Activated CD4-positive, alpha-beta memory T cell treated with anti-CD3 and anti-CD28 coated beads for 36 hours (primary cell): ENCODE measurements at places on chromosomes 3 and 15. TPM values are rescaled to one million over a fixed set of nuclear protein-coding genes. Genes with fewer than 3 reads are reported as not detected.
A peak's percentile ranks its signal among the peaks of the same experiment; 100 is the strongest.

GRCh38 chr15:73584699-73585420 lies 48.3 kb downstream of the NPTN start:
- no peak for DNase-seq
- H3K27ac ChIP-seq: no peak overlapping the region
- H3K4me1 ChIP-seq: peaks cover 15% of the 10 kb centered on the region
- no peaks in the 10 kb centered on the region for H3K27me3 ChIP-seq
- H3K36me3 ChIP-seq: peaks cover 47% of the 10 kb centered on the region
- H3K4me3 ChIP-seq: no peak overlapping the region

The GTF2A2 gene
- total RNA-seq: 165 TPM

The KBTBD13 gene
- not detected for total RNA-seq

DNA sequence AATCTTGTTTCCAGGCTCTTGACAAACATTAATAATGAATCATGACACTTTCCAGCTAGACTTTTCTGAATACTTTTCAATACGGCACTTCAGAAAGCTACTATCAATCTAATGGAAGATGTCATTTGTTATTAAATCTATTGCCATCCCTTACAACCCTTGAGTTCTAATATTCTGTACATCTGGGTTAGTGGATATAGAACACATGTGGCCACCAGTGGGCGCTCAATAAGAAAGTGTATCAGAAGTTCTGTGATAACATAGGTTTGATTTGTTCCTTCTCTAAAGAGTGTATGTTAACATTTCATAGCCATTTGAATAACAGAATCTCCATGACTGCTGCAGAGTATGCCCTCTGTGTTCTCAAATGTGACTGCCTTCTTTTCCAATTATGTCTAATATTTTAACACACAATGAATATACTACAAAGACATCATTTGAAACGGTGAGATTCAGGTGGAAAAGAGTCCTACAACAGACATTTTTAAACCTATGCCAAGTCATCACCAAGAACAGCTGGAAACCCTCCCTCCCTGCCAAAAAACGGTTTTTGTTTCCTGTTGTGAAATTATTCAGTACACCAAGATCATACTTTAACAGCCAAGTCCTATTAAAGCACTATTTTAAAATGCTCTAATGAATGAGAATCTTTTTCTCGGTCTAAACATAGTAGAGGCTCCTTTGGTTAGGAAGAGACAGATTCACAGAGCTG lies 22.2 kb downstream of the ALDH1A2 start:
- no peaks in the 10 kb centered on the region for H3K4me1 ChIP-seq
- H3K27ac ChIP-seq: no peak overlapping the region
- no peak overlapping the region for H3K4me3 ChIP-seq
- H3K36me3 ChIP-seq: no peaks in the 10 kb centered on the region
- peak; percentile 49 for DNase-seq

DNA sequence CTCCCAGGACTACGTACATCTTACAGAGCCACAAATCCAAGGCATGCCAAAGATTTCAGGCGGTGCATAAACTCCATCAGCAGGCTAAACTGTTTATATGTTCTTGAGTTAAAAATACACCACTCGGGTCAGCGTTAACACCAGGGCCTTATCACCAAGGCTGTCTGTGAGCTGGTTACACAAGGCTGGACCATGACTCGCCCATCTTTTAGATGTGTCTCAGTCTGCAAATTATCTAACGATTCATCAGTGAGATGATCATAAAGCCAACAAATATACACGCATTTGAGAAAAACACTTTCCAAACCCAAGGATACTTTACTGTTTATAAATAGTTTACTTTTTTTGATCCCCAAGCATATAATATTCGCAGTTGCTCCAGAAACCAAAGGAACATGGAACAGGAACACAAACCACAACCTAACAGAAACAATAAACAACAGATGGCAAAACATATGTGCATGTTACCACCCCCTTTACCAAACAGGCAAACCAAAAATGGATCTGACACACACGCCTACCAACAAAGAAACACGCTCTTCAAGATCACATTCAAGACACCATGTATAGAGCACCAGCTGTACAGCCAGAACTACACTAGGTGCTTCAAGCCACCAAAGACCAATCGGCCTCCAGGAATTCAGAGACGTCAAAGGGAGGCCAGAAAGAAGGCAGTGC lies 15.4 kb downstream of the LRIG1 start:
- H3K4me1 ChIP-seq: peaks cover 65% of the 10 kb centered on the region
- H3K27ac ChIP-seq: peak overlapping the region; percentile 1
- no peak for DNase-seq
- peaks cover 3% of the 10 kb centered on the region for H3K36me3 ChIP-seq

DNA sequence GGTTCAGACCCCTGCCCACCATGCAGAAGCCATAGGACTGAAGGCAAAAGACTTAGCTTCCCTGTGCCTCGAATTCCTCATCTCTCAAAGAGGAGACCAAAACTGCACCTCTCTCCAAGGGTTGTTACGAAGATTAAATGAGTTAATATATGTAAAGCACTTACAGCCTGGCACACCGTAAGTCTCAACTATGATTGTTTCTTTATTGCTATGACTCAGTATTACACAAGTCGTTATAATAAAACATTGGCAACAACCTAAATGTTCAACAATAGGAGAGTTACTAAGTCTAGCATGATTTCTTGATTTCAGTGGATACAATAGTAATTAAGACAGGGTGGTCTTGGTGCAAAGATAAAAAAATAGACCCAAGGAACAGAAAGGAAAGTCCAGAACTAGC lies 19.6 kb upstream of the FGD5 start:
- peaks cover 3% of the 10 kb centered on the region for H3K27me3 ChIP-seq
- H3K4me3 ChIP-seq: no peak overlapping the region
- H3K36me3 ChIP-seq: no peaks in the 10 kb centered on the region
- H3K27ac ChIP-seq: no peak overlapping the region

DNA sequence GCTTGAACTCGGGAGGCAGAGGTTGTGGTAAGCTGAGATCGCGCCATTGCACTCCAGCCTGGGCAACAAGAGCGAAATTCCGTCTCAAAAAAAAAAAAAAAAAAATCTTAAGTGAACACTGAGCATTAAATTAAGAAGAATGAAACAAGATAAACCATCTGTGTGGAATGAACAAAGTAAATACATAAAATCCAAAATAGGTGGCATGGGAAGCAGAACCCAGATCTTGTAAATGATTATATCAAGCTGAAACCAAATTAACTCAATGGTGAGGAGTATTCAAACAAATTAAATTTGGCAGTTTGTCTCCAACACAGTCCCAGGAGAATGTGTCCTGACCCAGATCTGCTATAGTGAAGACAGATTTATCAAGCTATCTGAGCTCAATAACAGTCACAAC lies 32.1 kb downstream of the STAG1 start:
- no peak for DNase-seq
- H3K4me1 ChIP-seq: peaks cover 18% of the 10 kb centered on the region
- H3K4me3 ChIP-seq: no peak overlapping the region

GRCh38 chr15:42083916-42084315 lies 10.4 kb downstream of the PLA2G4D start:
- no peak for DNase-seq
- peaks cover 10% of the 10 kb centered on the region for H3K27me3 ChIP-seq
- H3K27ac ChIP-seq: no peak overlapping the region
- no peak overlapping the region for H3K4me3 ChIP-seq
- no peaks in the 10 kb centered on the region for H3K36me3 ChIP-seq

The C3orf80 gene
- total RNA-seq: not detected

The IL17RB gene
- total RNA-seq: 0.92 TPM

- H3K27me3 ChIP-seq: peaks cover 16% of the 10 kb centered on the region
- H3K36me3 ChIP-seq: no peaks in the 10 kb centered on the region
- H3K4me1 ChIP-seq: no peaks in the 10 kb centered on the region
- peak; percentile 23 for DNase-seq
- H3K27ac ChIP-seq: no peak overlapping the region
- no peak overlapping the region for H3K4me3 ChIP-seq
Observed at GRCh38 chr15:101446518-101447167, 42.9 kb downstream of the PCSK6 start.

The C3orf49 gene
- total RNA-seq: not detected

- peaks cover 8% of the 10 kb centered on the region for H3K36me3 ChIP-seq
- H3K4me1 ChIP-seq: peaks cover 16% of the 10 kb centered on the region
- DNase-seq: no peak
- H3K27me3 ChIP-seq: peaks cover 2% of the 10 kb centered on the region
- H3K4me3 ChIP-seq: no peak overlapping the region
Observed at GRCh38 chr3:72077473-72078259, 292.7 kb upstream of the PROK2 start.

The ADAMTS9 gene
- total RNA-seq: not detected

DNA sequence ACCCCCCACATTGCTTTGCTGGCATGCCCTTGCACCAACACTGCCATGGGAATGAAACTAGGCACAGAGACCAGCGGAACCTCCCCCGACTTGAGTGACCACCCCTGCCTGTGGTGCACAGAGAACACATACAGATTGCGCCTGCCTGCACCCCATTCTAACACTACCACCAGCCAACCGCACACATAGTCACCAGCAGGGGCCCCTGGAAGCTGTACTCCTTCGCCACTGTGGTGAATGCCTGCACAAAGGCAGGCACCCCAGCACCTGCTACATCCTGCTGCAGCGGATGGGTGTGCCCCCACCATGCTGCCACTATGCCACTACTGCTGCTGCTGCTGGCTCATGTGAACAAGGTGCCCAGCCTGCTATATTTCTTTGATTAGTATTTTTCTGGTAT lies 27.4 kb upstream of the DNAAF4 start:
- H3K4me1 ChIP-seq: no peaks in the 10 kb centered on the region
- peaks cover 2% of the 10 kb centered on the region for H3K27me3 ChIP-seq
- no peak overlapping the region for H3K27ac ChIP-seq

GRCh38 chr15:41905036-41905793 lies 11.4 kb upstream of the SPTBN5 start:
- peaks cover 54% of the 10 kb centered on the region for H3K36me3 ChIP-seq
- DNase-seq: no peak
- H3K27ac ChIP-seq: peak overlapping the region; percentile 54
- no peak overlapping the region for H3K4me3 ChIP-seq

GRCh38 chr15:74399511-74400312 lies 32.3 kb upstream of the CYP11A1 start:
- DNase-seq: peak; percentile 80
- no peaks in the 10 kb centered on the region for H3K27me3 ChIP-seq
- H3K4me1 ChIP-seq: peaks cover 91% of the 10 kb centered on the region
- peak overlapping the region; percentile 21 for H3K4me3 ChIP-seq
- H3K27ac ChIP-seq: peak overlapping the region; percentile 85
- no peaks in the 10 kb centered on the region for H3K36me3 ChIP-seq

DNA sequence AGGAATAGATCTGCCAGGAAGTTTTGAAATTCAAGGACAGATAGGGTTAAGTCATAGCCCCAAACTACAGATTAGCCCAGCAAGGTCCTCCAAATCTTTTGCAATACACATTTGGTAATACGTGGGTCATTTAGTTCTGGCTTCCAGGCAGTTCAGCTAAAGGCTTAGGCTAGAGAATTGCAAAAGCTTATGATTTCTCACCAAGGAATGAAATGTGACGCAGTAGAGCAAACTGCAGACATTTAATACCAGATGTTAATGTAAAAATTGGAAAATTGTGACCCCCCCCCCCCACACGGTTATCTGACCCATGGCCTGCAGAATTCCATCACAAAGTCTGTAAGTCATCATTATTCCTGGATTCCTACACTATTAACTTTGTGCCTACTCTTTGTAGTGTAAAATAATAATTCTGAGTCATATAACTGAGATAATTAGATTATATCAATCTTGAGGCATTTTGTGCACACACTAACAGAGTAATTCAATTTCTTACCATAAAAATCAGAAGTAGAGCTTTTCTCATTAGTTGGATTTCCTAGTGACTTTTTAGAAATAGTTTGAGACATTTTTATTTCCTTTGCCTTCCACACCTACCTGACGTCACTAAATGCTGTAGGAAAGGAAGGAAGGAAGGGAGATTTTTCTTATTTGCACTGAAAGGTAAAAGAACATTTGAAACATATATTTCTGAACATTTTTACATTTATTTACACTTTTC lies 235.2 kb downstream of the DTWD1 start:
- no peaks in the 10 kb centered on the region for H3K4me1 ChIP-seq
- no peaks in the 10 kb centered on the region for H3K36me3 ChIP-seq
- no peak overlapping the region for H3K4me3 ChIP-seq
- H3K27ac ChIP-seq: no peak overlapping the region

DNA sequence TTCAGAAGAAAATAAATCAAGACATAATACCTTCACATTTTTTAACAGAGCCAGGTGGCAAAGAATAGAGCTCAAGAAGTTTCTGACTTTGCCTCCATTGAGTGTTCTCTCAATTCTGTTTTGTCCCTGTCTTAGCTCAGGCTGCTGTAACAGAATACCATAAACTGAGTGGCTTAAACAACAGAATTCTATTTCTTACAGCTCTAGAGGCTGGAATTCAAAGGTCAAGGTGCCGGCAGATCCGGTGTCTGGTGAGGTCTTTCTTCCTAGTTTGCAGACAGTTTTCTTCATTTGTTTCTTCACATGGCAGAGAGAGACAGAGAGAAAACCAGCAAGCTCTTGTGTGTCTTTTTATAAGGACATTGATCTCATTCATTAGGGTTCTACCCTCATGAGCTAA lies 25.6 kb downstream of the IQCH start:
- no peak overlapping the region for H3K4me3 ChIP-seq
- H3K27me3 ChIP-seq: no peaks in the 10 kb centered on the region
- DNase-seq: no peak
- H3K27ac ChIP-seq: no peak overlapping the region
- peaks cover 1% of the 10 kb centered on the region for H3K36me3 ChIP-seq

DNA sequence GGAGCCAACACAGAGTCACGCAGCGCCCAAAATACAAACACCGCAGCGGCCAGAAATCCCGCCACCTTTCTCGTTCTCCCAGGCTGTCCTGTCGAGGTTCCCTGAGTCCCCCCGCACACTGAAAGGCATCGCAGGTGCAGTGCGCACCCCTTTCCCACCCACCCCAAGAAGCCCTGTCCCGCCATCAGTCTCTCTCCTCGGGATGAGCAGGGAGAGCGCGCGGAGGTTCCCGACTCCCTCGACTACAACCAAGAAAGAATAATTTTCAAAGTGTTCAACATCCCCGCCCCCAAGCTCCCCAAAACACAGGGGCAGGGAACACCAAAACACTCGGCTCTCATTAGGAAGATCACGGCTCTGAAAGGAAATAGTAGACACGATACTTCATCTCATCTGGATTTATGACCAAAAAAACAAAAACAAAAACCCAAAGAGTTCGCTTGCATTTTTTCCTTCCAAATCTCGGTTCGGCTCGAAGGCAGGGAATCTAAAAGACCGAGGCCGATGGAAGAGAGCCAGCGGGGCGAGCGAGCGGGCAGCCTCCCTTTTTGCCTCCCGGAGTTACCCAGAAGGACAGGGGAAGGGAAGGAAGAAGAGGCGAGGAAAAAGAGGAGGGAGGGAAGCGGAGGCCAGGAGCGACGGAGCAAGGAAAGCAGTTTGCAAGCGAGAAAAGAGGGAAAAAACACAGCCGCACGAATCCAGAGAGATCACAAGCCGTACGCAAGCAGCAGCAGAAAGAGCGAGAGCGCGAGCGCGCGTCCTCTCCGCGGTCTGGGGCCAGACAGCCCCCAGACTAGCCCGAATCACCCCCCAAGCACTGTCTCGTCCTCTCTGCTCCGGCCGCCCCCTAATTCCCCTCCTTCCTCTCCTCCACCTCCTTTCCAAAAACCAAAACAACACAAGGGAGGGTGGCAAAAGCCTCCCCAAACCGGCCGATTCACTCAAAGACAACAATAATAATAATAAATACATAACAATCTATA lies 808 bp downstream of the BCL6 start:
- peak; percentile 58 for DNase-seq
- H3K4me3 ChIP-seq: peak overlapping the region; percentile 90
- peaks cover 21% of the 10 kb centered on the region for H3K36me3 ChIP-seq
- peaks cover 50% of the 10 kb centered on the region for H3K4me1 ChIP-seq
- no peaks in the 10 kb centered on the region for H3K27me3 ChIP-seq

- DNase-seq: no peak
- no peak overlapping the region for H3K4me3 ChIP-seq
- H3K27ac ChIP-seq: no peak overlapping the region
- H3K4me1 ChIP-seq: no peaks in the 10 kb centered on the region
Observed at GRCh38 chr3:177331203-177331835, 134.0 kb upstream of the TBL1XR1 start.
